ENCODE measurements at places on chromosomes 12 and 14.
A peak's percentile ranks its signal among the peaks of the same experiment; 100 is the strongest.

- DNase-seq: peak; percentile 47
Measured at GRCh38 chr14:68178282-68178681, 358.7 kb downstream of the RAD51B start.

DNA sequence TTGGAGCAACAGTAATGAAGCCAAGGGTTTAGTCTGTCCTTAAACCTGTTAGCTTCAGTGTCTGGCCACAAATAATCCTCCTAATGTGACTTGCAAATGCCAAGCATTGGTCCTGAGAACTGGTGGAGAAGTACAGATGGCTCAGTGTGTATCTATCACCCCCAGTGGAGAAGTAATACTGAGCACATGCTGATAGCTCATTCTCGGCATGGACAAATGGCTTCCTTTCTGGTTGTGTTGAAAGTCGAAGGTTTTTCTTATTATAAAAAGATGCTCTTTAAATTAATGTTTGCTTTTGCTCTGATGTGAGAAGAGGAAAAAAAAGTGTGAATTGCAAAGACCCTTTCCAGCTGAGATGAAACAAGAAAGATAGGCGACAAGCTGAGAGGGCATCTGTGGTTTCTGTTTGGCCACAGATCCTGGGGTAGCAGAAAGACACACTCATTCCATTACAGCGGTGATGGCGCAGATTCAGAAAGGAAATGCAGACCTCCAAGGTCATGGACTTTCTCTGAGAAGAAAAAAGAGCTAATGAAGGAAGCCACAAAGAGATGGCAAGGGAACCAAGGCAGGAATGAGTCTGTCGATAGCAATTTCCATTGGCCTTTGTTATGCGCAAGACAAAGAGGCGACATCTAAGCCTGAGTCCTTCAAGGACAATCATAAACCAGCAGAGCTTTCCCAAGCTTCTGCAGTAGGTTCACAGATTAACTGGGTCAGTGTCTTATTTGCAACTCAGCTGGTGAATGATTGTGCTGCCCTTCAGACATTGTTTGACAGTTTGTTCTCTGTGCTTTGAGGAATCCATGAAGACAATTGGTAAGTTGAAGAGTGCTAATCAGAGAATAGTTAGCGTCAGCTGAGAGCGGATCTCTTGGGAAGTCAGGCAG is 155.5 kb upstream of the RGS6 start:
- DNase-seq: peak; percentile 25

DNA sequence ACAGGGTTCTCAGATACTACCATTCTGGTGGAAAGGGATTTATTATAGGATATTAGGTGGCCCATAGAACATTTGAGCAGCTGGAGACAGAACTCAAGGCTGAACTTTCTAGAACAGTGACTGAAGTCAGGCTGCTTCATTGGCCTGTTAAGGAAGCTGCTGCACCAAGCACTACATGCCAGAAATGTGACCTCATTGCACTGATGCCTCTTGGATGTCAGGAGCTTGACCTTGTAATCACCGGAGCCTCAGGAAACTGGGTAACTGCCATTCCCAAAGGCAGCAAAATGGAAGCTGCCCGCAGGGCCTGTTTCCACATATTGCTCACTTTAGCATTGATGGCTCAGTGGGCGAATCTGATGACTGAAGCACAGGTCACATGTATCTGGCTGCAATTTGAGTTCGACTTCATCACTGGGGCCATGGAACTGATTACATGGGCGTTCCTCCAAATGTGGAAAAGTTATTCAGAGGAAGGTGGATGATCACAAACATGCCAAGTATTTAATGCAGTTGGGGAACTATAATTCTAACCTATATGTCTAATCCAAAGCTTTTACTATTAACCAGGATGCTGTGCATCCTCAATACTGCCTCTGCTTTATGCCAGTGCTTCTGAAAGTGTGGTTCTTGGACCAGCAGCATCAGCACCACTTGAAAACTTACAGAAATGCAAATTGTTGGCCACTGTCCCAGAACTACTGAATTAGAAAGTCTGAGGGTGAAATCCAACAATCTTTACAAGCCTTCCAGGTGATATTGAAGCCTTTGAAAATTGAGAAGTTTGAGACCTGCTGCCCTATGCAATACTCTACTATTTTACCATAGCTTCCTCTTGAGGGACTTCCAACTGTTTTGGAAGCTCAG is 337.2 kb upstream of the NAV3 start:
- peak; percentile 36 for DNase-seq

- DNase-seq: peak; percentile 43
Measured at GRCh38 chr12:55068416-55069010, 48.7 kb downstream of the NEUROD4 start.

DNA sequence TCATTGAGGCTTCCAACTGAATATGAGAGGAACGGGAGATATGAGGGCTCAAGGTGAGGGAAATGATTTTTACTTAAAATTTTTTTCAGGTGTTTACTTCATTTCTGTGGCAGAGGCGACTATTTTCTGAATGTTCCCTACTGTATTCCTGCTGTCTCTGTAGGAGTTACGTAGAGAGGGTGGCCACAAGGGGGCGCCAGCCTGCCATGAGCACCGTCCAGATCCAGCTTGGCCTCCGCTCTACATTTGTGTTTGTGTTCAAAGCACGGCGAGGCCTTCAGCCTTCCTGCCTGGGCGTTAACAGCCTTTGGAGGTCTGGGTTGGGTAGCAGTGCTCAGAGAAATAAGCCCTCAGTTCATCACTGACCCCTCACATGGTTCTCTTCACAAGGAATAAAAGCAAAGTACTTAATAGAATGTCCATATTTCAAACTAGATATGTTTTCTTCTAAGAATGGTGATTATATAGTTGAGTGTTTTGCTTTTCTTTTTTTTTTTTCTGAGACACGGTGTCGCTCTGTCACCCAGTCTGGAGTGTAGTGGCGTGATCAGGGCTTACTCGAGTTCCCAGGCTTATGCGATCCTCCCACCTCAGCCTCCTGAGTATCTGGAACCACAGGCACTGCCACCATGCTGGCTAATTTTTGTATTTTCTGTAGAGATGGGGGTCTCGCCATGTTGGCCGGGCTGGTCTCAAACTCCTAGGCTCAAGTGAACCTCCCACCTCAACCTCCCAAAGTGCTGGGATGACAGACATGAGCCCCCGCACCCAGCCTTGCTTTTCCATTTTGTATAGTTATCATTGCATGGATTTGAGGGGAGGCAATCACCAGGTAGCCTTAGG is 22.3 kb downstream of the CKB start:
- peak; percentile 74 for DNase-seq

Data from fibroblast of upper back skin (primary cell).